ENCODE measurements at places on chromosomes 7 and 10.

DNA sequence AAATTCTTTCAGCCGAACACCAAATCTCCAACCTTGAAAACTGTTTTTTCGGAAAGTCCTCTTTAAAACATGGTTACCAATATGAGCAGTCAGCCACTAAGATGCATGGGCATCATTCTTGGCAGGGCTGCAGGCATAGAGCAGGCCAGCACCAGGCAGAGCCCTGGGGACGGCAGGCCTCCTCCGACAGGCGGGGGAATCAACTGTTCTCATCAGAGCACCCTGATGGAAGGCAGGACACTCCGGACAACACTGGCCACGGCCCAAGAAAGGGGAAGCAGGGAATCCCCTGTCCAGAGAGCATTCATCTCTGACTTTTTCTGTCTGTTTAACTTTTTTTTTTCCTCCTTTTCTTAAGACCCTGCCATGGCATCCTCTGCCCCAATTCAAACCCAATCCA lies 1.4 kb upstream of the NOS3 start:
- no peak for DNase-seq

- no peak for DNase-seq
These were observed 125.1 kb downstream of the CDK14 start for GRCh38 chr7:90720984-90721760.

DNA sequence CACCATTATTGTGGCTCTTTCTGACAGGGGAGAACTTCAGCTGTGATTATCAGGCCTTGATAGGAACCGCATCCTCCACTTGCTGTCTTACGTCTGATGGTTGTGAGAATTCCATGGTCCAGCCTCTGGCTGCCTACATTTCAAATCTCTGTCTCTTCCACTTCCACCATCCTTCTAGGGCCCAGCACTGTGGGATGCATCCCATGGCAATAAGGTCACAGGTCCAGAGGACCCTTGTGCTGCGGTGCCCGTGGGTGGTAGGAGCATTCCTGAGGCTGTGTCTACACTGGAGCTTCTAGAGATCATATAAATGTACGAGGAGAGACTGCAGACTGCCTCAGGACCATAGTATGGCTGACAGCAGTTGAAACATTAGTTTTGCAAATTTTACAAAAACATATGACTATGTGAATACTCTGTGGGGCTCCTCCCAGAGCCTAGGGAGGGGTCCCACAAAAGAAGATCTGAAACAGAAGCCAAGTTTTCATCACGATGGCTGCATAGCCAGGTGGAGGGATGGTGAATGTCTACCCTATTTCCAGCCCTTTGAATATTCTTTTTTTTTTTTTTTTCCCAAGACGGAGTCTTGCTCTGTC lies 11.8 kb downstream of the CALML3 start:
- DNase-seq, result no peak

DNA sequence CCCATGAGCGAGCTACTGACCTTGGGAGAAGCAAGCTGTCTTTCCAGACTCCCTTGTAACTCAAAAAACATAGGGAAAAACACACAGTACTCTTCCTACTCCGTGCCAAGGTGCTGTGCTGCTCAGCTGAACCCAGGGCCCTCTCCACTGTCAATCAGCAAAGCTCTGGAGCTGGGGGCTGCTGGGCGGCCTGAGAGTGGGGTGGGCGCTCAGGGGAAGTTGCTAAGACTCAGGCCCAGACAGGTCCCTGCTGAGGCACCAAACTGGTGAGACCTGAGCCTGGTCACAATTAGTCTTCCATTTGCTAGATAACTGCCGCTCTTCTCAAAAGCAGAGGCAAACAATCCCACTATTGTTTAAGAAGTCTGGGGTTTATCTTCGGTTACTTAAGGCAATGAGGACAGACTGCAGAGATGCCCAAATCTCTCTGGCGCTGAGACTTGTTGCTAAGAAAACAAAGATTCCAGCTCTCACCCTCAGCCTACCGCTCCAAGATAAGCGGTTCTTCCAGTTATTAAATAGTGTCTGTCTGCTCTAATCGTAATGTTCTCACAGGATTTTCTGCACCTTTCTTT lies 22.0 kb downstream of the STEAP1B start:
- no peak for DNase-seq

GRCh38 chr7:41916450-41916927 lies 213.6 kb upstream of the INHBA start:
- DNase-seq, result no peak

DNA sequence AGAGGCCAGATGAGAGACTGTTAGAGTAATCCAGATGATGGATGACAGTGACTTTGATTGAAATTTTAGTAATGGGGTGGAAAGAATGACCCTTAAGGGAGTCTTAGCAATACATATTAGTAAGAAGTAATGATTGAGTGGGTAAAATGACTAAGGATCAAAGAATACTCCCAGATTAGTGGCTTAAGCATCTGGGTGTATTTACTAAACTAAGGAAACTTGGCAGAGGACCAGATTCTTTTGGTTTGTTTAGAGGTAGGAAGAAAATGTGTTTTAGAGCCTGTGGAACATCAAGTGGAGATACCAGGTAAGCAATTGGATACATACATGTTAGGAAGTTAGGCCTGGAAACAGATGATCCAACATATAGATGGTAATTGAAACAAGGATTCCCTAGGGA lies 58.8 kb upstream of the ADRA2A start:
- DNase-seq, result no peak

DNA sequence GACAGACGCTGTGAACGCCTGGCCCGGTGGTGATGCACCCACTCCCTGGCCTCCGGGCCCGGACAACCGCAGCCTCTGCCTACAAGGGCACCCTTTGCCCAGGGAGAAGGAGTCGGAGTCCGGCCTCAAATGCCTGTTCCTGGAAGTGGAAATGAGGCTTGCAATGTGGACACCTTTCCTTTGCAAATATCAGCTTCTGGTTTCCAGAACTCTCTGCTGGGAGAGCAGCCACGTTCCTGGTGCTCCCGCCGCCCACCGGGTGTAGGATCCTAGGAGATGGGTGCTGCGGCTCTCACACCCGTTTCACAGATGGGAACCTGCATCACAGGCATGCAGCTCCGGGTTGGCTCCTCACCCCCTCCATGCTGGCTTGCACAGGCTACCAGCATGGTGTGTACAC lies 2.9 kb downstream of the FOXL3 start:
- no peak for DNase-seq

DNA sequence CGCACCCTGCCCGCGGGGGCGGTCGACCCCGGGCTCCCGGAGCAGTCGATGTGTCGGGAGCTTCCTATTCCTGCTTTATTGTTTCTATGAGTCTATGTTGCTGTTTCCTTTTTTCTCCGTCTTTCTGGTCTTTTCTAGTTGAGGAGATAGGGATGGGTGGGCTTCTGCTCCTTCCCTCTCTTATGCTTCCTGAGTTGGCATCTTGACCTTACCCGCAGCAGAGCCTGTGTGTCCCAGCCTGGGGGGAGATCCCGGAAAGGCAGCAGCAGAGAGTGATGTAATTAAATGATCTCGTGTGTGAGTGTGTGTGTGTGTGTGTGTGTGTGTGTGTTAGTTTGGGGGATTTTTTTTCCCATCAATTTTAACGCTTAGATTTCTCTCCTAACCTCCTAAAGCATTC lies 486 bp upstream of the SORCS1 start:
- DNase-seq, result no peak

GRCh38 chr7:111756687-111757178 lies 194.4 kb upstream of the IMMP2L start:
- DNase-seq, result no peak

DNA sequence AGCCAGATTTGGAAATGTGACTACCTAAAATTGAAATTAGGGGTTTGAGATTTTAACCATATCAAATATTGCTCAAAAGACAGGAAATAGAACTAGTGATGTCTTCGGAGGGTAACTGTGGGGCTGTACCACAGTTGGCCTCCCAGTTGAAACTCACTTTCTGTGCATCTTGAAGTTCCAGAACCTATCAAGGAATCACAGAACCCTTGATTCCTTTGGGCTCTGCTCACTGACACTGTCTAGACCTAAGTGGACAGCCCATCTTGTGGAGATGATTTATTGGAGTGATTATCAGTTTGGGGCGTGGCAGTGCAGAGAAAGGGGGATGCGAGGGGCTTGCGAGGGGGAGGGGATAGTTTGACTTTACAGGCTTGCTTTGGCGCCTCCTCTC lies 134.2 kb upstream of the GJD4 start:
- no peak for DNase-seq

- no peak for DNase-seq
These were observed 260.9 kb downstream of the ADARB2 start for GRCh38 chr10:1476455-1476803.

- DNase-seq, result no peak
These were observed 2.0 kb upstream of the CTBP2 start for GRCh38 chr10:125162120-125162931.

DNA sequence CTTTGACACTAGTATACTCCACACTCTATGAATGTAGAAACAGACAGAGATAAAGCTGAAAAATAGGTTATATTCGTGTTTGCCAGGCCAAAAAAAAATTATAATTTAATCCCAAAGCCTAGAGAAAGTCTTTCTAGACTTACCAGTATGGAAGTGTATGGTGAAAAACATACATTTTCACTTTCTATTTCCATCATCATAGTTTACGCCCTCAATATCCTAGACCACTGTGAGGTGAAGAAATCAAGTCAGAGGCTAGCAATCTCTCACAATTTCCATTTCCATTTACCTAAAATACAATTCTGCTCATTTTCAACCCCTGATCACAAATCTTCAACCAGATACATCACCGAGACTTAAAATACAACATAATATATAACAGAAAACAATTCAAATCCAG lies 16.2 kb downstream of the GPR22 start:
- DNase-seq, result no peak

- no peak for DNase-seq
These were observed 126.5 kb upstream of the HABP2 start for GRCh38 chr10:113426181-113426877.

GRCh38 chr10:104706886-104707285 lies 65.8 kb downstream of the SORCS3 start:
- no peak for DNase-seq

- no peak for DNase-seq
These were observed 12.6 kb upstream of the OR6B1 start for GRCh38 chr7:143987513-143987912.

GRCh38 chr7:157016024-157016351 lies 5.5 kb upstream of the MNX1 start:
- DNase-seq, result no peak

GRCh38 chr7:56250135-56250534 lies 133.9 kb upstream of the NUPR2 start:
- DNase-seq, result no peak

DNA sequence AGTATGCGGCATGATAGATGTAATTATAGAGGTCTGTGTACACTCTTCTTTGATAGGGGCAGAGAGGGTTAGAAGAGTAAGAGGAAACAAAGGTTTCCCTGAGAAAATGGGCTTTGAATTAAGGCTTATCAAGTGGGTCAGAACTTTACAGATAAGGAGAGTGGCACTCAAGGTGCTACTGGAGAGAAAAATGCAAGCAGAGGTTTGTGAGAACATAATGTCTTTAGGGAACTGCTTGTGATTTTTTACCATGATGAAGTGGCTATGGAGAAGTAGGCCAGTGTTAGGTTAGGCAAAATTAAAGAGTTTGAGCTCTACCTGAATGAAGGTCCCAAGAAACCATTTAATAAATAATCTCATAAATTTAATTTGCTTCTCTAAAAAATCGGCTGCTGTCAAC lies 14.3 kb downstream of the STARD3NL start:
- no peak for DNase-seq

GRCh38 chr7:38975944-38976392 lies 1.7 kb upstream of the POU6F2 start:
- no peak for DNase-seq

GRCh38 chr10:34423673-34424625 lies 391.1 kb downstream of the PARD3 start:
- no peak for DNase-seq

DNA sequence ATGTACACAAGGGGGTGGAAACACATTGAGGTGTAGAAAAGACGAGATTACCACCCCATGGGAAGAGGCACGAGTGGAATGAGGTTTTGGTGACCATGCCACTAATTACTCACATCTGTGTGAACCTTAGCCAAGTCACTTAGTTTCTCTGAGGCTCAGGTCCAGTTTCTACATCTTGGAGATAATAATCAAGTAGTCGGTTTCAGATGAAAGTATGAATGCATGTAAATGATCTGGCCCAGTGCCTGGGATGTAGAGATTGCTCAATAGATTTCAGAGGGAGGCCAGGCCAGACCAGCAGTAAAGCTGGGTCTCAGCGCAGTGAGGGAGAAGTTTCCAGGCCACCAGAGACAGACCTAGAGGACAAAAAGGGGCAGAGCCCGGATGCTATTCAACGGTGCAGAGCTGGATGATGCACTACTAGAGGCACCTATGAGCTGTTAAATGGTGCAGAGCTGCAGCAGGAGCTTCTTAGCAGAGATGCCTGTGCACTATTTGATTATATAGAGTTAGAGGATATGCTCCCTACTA lies 725.1 kb downstream of the GRID1 start:
- DNase-seq, result no peak

- DNase-seq, result no peak
These were observed 134.2 kb downstream of the PTN start for GRCh38 chr7:137209151-137209817.

- DNase-seq, result no peak
These were observed 1.5 kb upstream of the RINT1 start for GRCh38 chr7:105530546-105530945.

DNA sequence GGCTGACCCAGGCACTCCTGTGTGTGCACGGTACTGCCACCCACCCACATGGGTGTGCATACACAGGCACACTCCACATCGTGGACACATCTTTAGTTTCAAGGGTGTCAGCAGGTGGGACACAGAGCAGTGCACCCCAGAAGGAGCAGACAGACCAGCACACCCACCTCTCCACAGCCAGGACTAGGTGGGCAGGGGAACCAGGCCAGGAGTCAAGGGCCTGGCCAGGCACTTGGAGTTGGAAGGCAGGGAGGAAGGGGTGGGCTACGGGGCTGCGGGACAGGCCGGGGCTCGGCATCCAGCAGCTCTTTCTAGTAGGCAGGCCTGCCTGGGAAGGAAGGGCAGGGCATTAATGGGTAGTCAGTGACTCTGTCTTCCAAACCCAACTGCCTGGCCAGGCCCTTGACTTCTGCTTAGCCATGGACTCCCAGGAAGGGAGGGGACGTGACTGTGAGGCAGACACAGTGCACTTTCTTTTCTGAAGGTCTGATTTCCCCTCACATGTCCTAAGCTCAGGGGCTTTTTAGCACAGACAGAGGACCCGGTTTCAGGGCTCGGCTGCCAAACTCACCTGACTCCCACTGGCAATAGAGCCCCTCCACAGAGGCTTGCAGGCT lies 14.6 kb downstream of the RASGEF1A start:
- DNase-seq, result no peak

All from T-helper 9 cell (primary cell).